ENCODE measurements at places on chromosomes 4 and X.

DNA sequence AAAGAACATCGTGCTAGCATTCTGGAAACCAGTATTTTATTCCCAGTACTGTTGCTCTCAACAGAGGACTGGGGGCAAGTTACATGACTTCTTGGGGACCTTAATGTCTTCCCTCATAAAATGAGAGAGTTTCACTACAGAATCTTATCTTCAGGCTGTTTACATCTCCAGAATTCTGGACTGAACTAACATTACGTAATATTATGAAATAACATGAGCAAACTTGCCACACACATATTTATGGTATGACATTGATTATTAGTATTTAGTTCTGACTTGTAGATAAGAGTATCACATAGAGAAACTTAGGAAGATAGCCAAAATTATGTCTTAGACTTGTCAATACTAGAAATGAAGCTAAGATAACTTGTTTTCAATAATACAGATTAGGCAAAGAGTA lies 68.0 kb downstream of the NFKB1 start:
- H3K36me3 ChIP-seq = peaks cover 66% of the 10 kb centered on the region
- H3K4me3 ChIP-seq = no peak overlapping the region
- no peaks in the 10 kb centered on the region for H3K27me3 ChIP-seq
- no peak for DNase-seq
- H3K27ac ChIP-seq = no peak overlapping the region
- H3K4me1 ChIP-seq = peaks cover 43% of the 10 kb centered on the region

- no peaks in the 10 kb centered on the region for H3K27me3 ChIP-seq
- DNase-seq = no peak
- peaks cover 35% of the 10 kb centered on the region for H3K36me3 ChIP-seq
- H3K4me1 ChIP-seq = no peaks in the 10 kb centered on the region
- H3K4me3 ChIP-seq = no peak overlapping the region
- H3K27ac ChIP-seq = no peak overlapping the region
These were observed 444.6 kb downstream of the IL15 start for GRCh38 chr4:142081025-142081424.

DNA sequence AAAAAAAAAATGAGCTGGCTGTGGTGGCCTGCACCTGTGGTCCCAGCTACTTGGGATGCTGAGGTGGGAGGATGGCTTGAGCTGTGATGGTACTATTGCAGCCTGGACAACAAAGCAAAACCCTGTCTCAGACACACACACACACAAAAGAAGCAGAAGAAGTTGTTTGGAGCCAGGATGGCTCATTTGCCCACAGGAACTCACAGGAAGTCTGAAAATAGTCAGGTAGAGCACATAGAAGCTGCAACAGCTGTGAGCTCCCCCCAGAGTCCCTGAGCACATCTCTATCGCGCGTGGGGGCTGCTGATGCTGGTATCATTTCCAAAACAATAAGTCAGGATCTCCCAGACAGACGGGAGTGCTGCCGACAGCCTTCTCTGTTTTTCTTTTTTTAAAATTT lies 13.4 kb upstream of the DHRSX start:
- H3K4me3 ChIP-seq = no peak overlapping the region
- no peaks in the 10 kb centered on the region for H3K27me3 ChIP-seq
- H3K36me3 ChIP-seq = no peaks in the 10 kb centered on the region
- no peak overlapping the region for H3K27ac ChIP-seq
- no peak for DNase-seq

DNA sequence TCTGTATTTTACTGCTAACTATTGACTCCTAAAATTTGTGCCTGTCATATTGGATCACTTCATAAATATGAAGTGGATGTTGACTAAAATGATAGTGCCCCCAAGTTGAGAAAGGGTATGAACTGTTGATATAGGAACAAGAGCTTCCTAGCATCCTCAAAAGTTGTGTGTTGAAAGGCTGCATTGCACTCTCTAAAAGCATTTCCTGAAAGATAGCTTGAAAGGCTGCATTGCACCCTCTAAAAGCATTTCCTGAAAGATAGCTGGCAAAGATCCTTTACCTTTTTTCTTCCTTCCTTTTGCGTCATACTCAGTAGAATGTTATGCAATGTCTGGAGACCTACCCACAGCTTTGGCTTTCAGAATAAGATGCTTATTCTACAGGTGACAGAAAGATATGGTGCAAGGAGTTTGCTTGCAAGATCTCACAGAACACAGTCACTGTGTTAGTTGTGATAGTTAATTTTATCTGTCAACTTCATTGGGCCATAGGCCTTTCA lies 274.6 kb upstream of the GALNTL6 start:
- no peaks in the 10 kb centered on the region for H3K4me1 ChIP-seq
- no peak overlapping the region for H3K27ac ChIP-seq
- no peaks in the 10 kb centered on the region for H3K27me3 ChIP-seq
- DNase-seq = no peak
- H3K4me3 ChIP-seq = no peak overlapping the region
- H3K36me3 ChIP-seq = no peaks in the 10 kb centered on the region

- H3K36me3 ChIP-seq = no peaks in the 10 kb centered on the region
- no peak for DNase-seq
- no peaks in the 10 kb centered on the region for H3K4me1 ChIP-seq
- no peak overlapping the region for H3K4me3 ChIP-seq
- no peaks in the 10 kb centered on the region for H3K27me3 ChIP-seq
- H3K27ac ChIP-seq = no peak overlapping the region
These were observed 1109.0 kb upstream of the IGFBP7 start for GRCh38 chr4:58219179-58219578.

Measured in T-helper 2 cell treated with Interferon-gamma antibody and Interleukin-4, amounts not matched to agents 5 μg/mL and 100 μg/mL, for 36 hours (primary cell).